ENCODE measurements at places on chromosomes 16 and 17.

GRCh38 chr17:2814481-2815341 lies 18.5 kb downstream of the RAP1GAP2 start:
- DNase-seq, result peak; percentile 55

- DNase-seq, result no peak
These were observed 8.7 kb upstream of the RNPS1 start for GRCh38 chr16:2276368-2277195.

- peak; percentile 58 for DNase-seq
These were observed 521 bp downstream of the GGA2 start for GRCh38 chr16:23509782-23510163.

GRCh38 chr16:81477697-81478693 lies 33.4 kb downstream of the CMIP start:
- peak; percentile 57 for DNase-seq

DNA sequence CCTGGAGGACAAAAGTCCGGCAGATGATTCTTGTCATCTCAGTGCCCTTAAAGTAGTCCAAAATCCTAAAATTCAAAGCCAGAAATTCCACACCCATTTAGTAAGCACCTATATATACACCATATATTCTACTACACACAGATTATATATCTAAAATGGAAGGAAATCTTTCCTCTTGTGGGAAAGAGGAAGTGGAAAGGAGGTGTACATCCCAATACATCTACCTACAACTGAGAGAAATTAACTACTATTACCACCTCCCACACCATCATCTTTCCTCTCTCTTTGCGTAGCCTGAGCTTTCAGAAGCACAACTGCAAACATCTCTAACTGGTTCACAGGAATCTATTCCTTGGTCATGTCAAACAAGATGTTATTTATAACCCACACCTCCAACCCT lies 5.4 kb upstream of the ITGA2B start:
- no peak for DNase-seq

GRCh38 chr17:21212826-21213637 lies 929 bp downstream of the TMEM11 start:
- peak; percentile 18 for DNase-seq

DNA sequence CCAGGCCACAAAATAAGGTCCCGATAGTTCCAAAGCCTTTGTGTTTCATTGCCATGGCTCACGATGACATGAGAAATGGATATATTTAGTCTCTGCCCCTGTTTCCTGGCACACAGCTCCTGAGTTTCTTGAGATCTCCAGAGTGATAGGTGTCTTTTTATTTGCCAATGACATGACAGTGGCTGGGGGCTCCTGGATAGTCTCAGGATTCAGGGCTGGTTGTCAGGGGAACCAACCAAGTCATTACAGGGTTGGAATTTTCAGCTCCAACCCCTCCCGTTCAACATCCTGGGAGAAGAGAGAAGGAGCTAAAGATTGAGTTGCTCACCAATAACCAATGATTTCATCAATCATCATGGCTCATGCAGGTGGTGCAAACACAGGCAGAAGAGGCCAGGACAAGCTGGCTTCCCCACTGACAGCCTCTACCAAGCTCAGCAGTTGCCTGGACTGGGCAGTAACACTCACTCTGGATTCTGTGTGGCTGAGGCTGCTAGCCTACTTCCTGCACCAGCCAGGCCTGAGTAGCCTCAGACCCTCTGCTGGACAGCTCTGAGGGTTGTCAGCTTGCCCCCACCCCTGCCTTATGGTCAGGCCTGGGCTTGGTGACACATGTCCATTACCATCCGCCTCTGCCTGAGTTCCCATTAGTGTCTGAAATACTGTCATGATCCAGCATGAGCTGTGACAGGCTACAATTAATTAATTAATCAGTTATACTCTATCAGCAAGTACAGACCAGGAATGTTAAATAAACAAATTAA lies 534.4 kb upstream of the CDH5 start:
- DNase-seq, result no peak

DNA sequence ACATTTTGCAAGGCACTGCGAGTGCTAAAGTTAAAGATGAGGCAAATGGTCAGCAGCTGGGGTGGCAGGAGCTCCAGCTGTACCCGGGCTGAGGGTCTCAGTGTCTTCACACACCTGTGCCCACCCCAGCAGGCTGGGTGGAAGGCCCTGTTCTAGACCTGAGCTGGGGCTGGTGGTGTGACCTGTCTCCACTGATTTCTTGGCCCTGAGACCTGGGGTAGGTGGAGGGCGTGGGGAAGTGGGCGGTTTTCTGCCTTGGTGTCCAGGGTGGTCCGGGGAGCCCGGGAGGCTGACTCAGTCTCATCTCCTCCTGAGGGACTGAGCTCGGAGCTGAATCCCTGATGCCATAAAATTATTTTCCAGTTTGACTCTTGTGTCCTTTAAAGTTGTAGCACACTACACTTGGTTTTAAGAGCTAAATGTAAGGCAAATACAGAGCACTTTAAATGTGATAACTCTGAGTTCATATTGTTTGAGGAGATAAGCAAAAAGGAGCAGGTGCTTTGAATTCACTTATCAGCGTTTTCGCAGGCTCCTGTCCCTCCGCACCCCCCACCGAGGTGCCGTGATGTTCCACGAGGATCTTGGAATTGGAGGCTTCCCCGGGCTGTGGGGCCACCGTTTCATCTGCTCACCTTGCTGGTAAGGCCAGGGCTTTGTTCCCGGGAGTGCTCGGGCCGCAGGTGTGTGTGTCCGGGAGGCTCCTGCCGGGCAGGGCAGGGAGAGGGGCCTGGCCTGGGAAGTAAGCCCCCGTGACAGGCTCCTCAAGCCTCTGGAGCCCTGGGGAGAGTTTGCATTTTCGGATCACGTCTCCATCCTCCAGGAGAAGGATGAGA lies 117.0 kb downstream of the AATF start:
- DNase-seq, result no peak

DNA sequence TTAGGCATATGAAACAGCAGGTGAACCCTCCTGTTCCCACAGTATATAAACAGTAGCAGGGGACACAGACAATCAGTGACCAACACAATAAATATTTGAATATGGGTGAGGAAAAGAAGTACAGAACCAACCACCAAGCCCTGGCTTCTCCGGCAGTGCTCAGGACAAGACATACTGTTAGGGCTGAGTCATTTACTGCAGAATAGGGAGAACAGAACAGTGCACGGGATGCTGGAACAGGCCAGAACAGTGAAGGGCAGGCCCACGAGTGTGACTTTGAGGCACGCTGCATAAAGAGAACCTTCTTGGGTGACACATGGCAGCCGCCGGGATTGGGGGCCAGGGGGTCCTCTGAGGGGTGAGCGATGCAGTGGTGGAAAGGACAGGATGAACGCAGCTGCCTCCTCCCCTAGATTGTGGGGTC lies 160.4 kb downstream of the CMIP start:
- DNase-seq, result no peak

GRCh38 chr17:68937890-68938514 lies 17.2 kb downstream of the ABCA8 start:
- DNase-seq, result no peak

DNA sequence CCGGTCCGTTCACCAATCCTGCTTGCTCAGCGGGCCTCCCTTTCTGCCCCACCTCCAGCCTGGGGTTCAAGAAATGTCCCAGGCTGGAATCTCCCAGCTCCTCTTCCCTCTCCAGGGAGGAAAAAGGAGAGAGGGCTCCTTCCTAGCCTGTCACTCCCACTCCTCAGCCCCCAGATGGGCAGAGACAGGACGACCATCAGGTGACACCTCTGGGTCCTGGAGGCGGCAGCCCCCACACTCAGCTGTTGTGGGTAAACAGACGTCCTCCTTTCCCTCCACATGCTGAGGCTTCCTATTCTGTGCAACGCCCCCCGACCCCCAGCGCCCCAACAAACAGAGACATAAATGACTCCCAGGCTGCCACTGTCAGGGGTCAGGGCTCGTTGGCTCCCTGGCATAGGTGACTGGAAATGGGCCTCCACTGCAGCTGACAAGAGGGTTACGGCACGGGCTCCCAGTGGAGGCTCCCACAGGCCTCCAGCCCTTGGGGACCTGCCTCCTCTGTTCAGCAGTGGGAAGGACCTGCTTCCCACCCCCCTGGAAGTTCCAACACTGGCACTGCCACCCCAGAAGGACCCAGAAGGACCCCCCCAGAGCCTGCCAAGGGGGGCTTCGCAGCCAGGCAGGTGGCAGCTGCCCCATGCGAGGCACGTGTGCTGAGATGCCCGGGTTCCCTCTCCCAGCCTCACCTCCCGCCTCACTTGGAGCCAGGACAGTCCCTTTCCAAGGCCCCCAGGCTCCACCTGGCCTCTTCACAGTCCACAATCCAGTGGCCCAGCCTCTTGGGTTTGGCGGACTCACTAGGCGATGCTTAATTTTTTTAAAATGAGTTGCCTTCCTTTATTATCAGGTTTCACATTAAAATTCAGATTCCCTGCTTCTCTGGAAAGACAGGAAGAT lies 232.3 kb downstream of the KATNIP start:
- no peak for DNase-seq

- peak; percentile 85 for DNase-seq
These were observed at the start of gene SNX20 for GRCh38 chr16:50681021-50681885. Gene SNX20, minus strand, starts transcription at chr16:50681312. Its CDS starts 3,786 bp downstream, at chr16:50677526.

GRCh38 chr16:81521141-81521626 lies 76.6 kb downstream of the CMIP start:
- DNase-seq, result no peak

DNA sequence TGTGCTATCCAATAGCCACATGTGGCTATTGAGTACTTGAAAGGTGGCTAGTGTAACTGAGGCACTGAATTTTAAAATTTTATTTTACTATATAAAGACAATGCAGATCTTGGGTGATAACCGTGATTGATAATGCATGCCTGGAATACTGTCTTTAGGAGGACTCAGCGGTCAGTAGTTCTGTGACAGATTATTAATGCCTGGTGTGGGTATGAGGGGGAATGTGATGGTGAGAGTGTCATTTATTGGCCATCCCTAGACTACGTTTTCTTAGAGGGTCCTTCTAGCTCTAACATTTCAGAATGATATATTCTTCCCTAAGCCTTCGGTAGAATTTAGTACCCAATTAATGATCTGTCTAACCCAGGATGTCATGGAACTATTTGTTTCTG lies 157.6 kb downstream of the CPPED1 start:
- no peak for DNase-seq

GRCh38 chr16:16067127-16067526 lies 117.7 kb downstream of the ABCC1 start:
- DNase-seq, result no peak

- DNase-seq, result no peak
These were observed 21.1 kb upstream of the NUP93 start for GRCh38 chr16:56708525-56709442.

GRCh38 chr17:77753246-77753645 lies 205.3 kb upstream of the TNRC6C start:
- DNase-seq, result no peak

DNA sequence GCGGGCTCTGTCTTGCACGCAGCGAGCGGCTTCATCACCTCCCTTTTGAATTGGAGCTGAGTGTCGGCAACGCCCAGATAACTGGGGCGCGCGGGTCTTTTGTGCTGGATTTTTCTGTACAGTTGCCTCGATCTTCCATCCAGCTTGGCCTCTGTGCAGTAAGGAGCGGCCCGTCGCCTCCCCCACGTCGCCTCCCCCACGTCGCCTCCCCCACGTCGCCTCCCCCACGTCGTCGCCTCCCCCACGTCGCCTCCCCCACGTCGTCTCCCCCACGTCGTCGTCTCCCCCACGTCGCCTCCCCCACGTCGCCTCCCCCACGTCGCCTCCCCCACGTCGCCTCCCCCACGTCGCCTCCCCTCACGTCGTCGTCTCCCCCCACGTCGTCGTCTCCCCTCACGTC lies 15.7 kb upstream of the PRR35 start:
- DNase-seq, result no peak

DNA sequence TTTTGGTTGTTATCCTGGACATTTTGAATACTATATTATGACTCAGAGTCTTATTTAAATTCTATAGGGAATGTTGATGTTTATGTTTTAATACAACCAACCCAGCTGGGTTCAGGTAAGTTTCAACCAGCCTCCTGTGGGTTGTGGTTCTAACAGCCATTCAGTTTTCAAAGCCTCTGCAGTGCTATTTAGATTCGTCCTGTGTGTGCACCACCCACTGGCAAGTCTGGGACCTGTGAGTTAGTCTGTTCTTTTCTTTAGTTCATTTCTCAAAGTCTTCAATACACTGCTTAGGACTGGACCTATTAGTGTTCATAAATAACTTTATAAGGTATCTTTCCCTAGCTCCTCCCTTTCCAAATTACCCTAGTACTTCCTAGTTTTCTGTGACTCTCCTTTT lies 170.6 kb downstream of the TMEM132E start:
- DNase-seq, result no peak

DNA sequence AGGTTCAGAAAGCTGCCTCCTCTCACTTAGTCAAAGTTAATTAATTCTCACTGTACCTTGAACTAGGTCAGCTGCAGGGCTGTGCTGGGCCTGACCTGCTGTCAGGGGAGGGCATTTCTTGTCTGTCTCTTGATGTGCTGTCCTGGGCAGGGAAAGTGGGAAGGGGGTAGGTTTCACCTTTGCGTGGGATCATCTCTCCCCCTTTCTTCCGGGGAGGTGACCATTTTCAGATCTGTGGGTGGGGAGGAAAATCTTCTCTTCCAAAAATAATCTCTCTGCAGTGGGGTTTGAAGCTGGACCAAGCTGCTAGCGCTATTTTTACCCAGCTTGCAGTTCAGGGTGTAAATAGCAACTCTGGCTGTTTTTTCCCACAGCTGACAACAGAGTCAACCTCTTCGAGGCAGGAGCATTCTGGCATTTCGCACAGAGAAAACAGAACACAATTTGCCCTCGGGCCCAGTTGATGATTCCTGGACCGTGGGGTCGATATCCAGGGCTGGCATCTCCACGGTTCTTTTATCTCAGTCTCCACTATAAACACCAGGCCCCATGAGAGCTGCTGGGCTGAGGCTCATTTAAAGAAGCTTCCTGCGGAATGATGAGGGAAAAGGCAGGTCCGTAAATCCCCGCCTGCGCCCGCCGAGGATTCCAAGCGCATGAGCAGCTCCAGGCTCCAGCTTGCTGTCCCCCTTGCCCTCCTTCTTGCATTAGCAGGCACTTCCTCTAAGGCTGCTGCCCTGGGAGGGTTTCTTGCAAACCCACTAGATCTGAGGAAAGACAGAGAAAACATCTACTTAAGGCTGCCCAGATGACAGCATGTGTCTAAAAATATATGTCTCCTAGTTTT lies 93.9 kb downstream of the YPEL2 start:
- DNase-seq, result peak; percentile 51

- no peak for DNase-seq
These were observed 63.7 kb upstream of the AMZ2 start for GRCh38 chr17:68184141-68184571.

- DNase-seq, result no peak
These were observed 10.9 kb downstream of the MAF start for GRCh38 chr16:79589601-79590102.

- DNase-seq, result peak; percentile 80
These were observed 9.8 kb upstream of the TBX2 start for GRCh38 chr17:61389670-61390478.

DNA sequence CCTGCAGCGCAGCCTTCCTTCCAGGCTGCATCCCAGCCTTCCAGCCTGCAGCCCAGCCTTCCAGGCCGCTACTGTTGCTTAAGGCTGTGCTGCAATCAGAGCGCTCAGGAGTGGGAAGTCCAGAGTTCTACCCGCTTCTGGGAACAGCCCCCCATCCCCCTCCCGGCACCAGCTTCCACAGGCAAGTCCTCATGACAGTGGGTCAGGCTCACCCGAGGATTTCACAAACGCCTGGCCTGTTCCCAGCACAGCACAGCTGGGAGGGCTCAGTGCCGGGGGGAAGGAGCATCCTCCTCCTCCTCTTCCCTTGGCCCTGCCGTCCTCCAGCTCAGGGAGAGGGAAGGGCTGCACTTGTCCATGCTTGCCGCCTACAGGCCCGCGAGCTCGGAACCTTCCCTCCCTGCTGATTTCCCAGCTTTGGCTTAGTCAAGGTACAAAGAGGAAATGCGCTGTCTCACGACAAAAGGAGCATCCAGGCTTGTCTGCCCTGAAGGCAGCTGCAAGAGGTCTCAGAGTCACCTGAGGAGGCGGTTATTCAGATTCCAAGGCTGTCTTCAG lies 8.3 kb downstream of the SOCS3 start:
- peak; percentile 92 for DNase-seq

All from suppressor macrophage (primary cell).